ENCODE measurements at places on chromosomes 1 and 21.

GRCh38 chr1:187027253-187027652 lies 198.5 kb downstream of the PLA2G4A start:
- no peak for DNase-seq

- no peak for DNase-seq
Observed at GRCh38 chr21:35378881-35379280, 329.8 kb upstream of the RUNX1 start.

DNA sequence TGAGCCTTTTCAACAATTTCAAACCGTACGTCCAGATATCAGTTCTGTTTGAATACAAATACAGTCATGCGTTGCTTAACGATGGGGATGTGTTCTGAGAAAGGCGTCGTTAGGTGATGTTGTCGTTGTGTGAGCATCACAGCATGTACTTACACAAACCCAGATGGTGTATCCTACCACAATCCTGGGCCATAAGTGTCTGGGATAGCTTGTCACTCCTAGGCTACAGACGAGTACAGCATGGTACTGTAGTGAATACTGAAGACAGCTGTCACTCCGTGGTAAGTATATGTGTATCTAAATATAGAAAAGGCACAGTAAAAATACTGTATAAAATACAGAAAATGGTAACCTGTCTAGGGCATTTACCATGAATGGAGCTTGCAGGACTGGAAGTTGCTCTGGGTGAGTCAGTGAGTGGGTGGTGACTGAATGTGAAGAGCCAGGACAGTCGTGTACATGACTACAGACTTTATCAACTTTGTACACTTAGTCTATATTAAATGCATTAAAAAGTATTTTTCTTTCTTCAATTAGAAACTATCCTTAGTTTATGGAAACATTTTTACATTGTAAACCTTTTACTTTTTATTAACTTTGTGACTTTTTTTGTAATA lies 10.5 kb upstream of the OR2W3 start:
- DNase-seq: no peak

DNA sequence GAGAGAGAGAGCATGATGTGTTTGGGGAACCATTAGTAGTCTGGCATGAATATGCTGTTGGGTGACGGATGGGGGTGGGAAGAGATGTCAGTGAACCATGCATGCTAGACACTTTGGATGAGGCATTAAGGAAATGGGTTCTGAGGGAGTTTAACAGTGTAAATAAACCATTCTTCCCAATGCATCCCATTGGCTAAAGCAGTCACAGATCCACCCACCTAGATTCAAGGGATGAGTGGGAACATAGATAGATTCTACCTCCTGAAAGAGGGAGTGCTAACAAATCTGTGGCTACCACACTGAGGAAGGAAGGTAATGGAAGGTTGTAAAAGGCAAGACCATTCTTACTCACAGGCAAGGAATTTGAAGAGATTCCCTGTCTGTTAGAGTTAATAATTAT lies 129.8 kb upstream of the CACNA1E start:
- no peak for DNase-seq

DNA sequence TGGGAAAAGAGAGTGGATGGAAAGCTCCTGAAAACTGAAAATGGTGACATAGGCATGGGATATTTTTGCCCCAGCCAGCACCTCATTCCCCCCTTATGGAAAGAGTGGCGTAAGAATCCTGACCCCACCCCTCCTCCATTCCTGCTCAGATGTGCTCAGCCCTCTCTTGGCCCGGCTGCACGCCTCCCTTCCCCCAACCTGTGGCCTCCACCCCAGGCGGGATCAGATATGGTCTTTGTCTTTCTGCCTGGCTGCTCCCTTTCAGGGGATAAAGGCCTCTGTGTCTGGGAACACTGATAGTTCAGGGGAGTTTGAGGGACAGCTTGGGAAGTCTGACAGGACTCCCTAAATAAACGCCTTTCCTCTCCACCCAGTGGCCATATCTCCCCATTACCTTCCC lies 49.8 kb downstream of the KIRREL1 start:
- DNase-seq: no peak

DNA sequence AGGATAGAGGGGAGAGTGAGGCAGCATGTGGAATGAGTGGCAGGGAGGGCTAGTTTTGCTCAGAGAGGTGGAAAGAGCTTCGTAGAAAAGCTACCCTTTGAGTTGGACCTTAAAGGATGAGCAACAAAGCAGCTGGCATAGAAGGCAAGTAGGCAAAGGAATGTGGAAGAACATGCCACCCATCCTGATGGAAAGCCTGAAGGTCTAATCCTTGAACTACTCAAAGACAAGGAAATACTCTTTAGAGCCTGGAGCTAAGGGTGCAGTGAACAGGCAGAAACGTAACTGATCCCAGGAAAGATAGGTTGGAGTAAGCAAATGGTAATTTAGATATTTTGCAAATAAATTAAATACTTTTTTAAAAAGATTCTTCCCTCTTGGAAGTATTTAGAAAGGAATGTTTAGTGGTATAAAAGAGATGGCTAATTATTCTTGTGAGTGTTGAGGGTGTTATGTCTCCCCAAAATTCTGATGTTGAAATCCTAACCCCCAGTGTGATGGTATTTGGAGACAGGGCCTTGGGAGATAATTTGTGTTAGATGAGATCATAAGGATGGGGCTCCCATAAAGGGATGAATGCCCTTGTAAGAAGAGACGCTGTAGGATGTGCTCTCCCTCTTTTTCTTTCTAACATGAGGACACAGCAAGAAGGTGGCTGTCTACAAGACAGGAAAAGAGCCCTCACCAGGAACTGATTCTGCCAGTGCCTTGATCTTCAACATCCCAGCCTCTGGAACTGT lies 308.1 kb upstream of the RUNX1 start:
- DNase-seq: no peak

DNA sequence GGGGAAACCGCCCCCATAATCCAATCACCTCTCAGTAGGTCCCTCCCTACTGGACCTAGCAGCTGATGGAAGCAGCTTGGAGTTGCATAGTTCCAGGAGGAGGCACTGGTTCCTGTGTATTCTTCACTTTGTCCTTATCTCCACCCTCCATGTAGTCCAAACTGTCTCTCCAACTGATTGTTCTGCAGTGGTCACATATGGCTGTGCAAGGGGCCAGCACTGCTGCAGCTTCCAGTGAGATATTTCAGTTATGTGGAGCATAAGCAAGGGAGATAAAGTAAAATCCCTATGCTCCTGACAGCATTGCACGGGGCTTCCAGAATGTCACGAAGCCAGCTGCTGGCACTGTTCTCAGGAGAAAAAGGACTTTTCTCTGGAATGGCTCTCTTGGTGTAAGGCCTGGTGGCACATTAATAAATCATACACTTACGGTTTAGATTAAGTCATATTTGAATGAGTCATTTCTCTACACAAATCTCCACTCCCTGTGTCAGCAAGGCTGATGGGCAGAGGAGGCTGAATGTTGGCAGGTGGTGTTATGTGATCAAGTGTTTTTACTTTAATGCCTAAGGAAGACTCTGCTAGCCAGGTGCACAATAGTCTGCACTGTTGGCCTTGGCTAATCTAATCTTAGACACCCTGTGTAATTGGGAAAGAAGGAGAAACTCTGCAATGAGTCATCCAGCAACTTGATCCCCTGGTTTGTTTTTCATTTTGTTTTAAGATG lies 93.4 kb downstream of the KCNK1 start:
- DNase-seq: no peak

DNA sequence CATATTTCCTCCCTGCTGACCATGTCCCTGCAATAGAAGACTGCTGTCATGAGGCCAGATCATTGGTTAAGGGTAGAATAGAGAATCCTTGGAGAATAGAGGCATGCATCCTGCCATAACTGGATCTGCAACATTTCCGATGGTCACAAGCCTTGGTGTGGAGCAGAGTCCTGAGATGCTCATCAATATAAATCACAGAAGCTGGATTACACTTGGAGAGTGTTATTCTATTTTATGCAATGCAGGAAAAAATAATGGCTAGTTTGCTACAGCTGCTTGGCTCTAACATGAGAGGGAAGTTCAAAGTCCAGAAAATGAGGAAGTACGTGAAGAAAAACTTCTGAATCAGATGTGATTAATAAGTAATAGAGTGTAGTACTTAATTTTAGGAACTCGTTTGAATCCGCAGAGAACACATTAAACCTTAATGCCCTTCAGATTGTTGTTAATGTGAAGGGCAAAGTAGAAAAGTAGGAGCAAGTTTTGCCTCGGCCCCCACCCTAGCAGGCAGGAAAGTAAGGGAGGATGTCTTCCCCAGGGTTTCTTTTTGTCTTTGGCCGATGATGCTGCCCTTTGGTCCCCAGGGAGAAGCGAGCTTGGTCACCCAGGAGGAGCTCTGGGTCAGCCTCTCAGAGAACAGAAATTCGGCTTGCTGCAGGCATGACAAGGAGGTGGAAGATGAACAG lies 59.5 kb downstream of the KCNK1 start:
- no peak for DNase-seq

DNA sequence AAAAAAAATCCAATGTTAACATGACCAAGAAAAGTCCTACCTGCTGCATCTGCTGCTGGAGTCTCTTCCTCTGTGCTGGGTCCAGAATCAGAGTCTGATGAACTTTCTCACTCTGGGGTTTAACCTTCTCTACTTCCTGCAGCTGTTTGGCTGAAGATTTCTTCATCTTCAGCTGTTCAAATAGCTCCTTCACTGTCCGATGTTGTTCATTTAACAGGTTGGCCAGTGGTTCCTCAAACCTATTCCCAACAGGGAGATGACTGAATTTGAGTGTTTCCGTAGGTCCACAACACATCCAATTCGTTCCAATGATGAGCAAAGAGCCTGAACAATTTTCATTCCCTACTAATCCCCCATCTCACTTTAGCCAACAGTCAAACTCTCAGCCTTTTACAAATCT lies 79.4 kb downstream of the GON4L start:
- DNase-seq: no peak

- DNase-seq: no peak
Observed at GRCh38 chr1:38088366-38088765, 41.8 kb upstream of the POU3F1 start.

DNA sequence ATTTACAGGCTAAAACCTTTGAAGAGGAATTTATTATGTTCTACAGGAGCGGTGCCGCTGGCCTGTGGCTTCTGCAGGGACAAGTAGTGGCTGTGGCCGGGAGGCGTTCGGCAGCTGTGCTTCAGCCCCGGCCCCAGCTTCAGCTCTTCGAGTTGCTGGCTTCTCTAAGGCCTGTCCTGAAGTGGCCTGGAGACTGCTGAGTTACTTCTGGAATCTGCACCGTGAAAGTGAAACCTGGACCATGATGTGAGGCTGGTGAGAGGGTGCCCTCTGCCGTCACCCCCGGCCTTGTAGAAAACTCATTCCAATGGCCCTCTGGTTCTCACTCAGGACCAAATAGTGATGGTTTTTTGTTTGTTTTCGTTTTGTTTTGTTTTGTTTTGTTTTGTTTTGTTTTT lies 48.1 kb downstream of the PRKCZ start:
- no peak for DNase-seq

DNA sequence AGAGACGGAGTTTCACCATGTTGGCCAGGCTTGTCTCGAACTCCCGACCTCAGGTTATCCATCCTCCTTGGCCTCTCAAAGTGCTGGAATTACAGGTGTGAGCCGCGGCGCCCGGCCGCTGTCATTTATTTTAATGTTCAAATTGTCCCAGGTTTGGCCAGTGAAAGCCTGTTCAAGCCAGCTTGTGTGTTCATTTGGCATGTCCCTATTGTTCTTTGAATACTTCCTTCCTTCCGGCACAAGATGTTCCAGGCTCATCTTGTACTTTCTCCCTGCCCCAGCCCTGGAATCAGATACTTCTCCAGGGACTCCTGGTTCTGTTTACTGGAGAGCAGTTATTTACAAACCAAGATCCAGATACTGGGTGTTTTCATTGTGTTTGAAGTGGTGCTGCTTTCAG lies 37.0 kb downstream of the ZBTB8B start:
- DNase-seq: peak; percentile 91

DNA sequence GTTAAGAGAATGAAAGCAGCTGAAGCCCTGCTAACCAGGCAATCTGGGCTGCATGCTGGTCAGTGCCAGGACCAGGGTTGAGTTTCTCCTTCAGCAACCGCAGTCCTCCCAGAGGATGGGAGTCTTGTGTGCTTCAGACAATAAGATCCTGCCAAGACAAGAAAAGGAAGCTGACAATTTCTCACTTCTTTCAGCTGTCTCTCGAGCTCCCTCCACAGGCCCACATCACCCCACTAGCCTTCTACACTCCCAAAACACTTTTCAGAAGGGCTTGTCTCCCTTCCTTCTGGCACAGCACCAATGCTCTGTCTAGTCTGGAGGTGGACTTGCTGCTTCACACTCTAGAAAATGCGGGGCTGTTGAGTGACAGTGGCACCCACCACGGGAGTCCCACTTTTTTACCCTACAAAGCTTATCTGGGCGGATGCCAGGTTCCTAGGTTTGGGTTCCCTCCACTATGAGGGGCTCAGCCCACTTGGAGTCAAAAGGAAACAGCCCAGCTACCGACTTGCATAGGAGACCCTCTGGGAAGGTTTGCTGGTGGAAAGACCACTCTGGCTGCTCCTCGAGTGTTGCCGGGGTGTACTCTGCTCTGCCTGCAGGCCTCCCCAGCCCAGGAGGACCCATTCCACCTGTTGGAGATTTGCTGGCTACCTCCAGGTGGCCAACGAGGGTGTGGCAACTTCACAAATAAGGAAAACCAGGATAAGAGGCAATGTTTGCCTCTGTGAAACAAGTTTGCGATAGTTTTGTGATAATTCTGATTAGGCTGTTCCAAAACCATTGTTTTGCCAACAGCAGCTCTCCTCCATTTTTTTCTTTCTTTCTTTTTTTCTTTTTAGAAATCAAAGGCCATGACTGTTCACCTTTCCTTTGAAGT lies 68.9 kb downstream of the TENT5C start:
- DNase-seq: no peak

DNA sequence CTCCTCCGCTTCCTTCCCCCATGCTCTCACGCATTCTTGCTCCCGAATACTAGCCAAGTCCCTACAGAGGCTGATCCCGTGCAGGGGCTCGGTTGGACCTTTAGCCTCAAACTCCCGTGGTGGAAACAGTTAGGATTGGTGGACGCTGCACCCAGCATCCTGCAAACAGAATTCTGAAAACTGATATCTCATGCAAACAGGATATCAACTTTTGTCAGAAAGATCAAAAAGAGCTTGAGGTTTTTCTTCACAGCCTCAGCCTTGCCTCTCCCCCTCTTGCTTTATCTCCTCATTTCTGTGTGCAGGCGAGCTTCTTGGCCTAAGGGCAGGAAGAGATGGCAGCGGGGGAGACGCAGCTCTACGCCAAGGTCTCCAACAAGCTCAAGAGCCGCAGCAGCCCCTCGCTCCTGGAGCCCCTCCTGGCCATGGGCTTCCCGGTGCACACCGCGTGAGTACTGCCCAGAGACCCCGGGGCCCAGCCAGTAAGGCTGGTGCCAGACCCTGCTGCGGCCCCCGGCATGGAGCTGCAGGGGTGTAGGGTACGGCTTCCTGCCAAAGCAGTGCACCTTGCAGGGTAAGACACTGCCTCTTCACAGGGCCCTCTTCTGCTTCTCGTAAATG lies at the start of gene UBASH3A:
TSS of gene UBASH3A (plus strand) at position 292 of the 621 bp plus-strand sequence. CDS start at position 336, 44 bp downstream.
- DNase-seq: no peak

Data from vagina (tissue), 2 donors.